Camera-type eye (tissue), 1 donor: ENCODE measurements at places on chromosomes 3 and 15. TPM values are rescaled to one million over a fixed set of nuclear protein-coding genes. Genes with fewer than 3 reads are reported as not detected.

The P2RY13 gene
- 0.55 TPM for total RNA-seq

The TMIE gene
- total RNA-seq = 3.0 TPM

The CYP8B1 gene
- total RNA-seq = not detected

The CEMIP gene
- total RNA-seq = 4.0 TPM

The DALRD3 gene
- 42.4 TPM for total RNA-seq

The ARL6 gene
- total RNA-seq = 82.7 TPM

The ABHD10 gene
- 73.0 TPM for total RNA-seq

The CPA3 gene
- 8.6 TPM for total RNA-seq

The XCR1 gene
- not detected for total RNA-seq

The IP6K2 gene
- total RNA-seq = 111 TPM

The CTXND1 gene
- 0.88 TPM for total RNA-seq

The ASB14 gene
- 0.33 TPM for total RNA-seq

The PLSCR5 gene
- total RNA-seq = not detected

The TLR9 gene
- not detected for total RNA-seq

The DZIP1L gene
- total RNA-seq = 43.1 TPM

The FAM81A gene
- 4.2 TPM for total RNA-seq

The IQCF5 gene
- not detected for total RNA-seq

The CDCP1 gene
- 2.2 TPM for total RNA-seq

The MNS1 gene
- 7.8 TPM for total RNA-seq
